ENCODE measurements at places on chromosomes 12 and 14.
A peak's percentile ranks its signal among the peaks of the same experiment; 100 is the strongest.

DNA sequence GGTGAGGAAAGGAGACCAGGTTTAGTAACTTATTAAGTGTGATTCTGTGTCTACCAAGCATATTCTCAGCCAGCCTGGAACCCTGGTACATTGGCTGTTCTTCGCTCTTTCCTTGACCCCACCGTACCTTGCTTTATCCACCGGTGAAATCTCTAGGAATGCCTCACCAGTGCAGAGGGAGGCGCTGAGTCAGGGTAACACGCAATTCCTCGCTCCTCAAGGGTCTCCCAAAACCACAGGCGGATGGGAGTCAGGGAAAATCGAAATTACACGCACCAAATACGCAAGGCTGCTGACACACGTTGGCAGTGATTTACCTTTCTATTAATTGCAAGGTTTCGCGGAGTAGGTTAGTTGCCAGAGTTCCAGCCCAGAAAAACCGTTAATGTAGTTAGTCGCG is 845 bp downstream of the L3HYPDH start:
- peak; percentile 8 for DNase-seq

DNA sequence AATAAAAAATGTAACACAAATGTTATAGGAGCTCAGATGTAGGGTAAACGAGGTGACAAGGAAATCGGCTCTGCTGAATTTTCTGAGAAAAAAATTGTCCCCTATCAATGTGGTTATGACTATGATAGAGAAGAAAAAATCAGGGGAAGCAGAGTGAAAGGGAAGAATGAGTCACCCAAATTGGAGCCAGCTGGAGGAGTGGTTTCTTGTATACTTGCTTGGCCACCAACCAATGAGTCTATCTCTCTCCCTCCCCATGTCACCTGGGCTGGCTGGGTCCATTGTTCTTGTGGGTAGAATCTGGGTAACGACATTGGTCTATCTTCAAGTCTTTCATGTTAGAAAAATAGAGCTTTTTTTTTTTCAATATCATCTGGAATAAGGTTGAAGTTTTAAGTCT is 196.6 kb upstream of the FLRT2 start:
- no peak for DNase-seq

DNA sequence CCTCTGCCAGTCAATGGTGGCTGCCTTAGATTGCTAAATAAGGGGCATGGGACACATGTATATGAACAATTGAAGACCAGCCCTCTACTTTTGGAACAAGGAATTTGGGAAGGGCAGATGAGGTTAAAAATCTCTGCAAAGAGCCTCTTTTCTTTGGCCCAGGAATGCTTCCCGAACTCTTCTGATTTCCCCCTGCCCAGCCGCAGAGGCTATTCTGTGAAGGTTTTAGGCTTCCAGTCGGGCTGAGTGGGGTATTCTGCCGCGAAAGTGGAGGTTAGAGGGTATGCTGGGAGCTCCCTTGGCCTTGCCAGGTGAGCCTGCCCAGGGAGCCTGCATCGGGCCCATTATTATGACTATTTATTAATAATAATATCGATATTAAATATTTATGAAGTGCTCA is 1.2 kb downstream of the POU6F1 start:
- DNase-seq, result no peak

- DNase-seq, result no peak
Observed at GRCh38 chr12:16228067-16228466, 49.4 kb downstream of the SLC15A5 start.

- DNase-seq, result no peak
Observed at GRCh38 chr12:124150168-124150567, 144.7 kb upstream of the RFLNA start.

DNA sequence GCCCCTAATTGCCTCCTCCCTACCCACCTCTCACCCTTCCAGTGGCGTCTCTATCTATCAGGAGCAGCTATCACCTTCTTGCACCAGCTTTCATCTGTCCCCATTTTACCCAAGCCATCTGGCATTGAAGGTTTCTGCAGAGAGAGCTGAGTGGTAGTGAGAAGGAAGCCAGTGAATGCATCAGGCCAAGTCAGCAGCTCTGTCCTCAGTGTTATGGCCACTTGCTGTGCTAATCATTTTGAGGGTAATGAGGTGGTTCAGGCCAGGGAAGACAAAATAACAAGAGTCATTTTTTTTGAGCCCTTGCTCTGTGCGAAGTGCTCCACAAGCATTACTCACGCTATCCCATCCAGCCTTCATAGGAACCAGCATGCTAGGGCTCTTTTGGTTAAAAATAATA is 164.7 kb downstream of the SUDS3 start:
- DNase-seq, result no peak

GRCh38 chr14:96091149-96091693 is 52.1 kb downstream of the C14orf132 start:
- DNase-seq, result no peak

GRCh38 chr12:29073631-29074239 is 75.3 kb upstream of the FAR2 start:
- peak; percentile 60 for DNase-seq

DNA sequence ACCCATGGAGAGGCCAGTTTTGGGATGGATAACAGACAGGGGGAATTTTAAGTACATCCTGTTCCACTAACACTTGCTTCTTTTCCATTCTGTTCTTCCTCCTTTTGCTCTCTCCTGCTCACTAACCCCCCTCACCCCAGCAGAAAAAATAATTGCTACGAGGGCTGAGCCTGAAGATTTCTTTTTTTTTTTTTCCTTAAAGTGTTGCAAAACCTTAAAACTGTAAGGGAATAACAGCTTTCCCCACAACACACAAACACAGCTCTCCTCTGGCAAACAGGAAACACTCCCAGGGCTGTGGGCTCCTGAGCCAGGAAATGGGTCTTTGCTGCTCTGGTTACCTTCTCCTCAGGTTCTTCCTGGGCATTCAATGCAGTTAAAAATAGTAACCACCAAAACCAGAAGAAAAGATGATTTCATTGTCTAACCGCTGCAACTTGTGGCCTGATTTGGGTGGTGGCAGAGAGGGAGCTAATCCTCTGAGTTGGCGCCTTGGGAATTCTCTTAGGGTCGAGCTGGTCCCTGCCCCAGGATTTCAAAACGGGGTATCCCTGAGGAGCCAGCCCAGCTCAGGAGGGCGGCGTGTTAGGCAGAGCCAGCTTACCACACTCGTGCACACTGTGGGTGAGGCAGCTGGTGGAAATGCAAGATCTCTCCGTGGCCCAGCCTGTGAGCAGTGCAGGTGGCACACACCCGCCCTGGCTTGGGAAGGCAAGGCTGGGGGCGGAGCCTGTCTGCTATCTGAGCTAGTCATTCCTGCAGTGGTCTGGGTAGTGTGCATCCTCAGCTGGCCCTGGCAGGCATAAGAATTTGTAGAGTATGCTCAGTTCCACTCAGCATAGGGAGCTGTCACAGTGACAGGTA is 17.1 kb upstream of the EMP1 start:
- DNase-seq, result peak; percentile 48

DNA sequence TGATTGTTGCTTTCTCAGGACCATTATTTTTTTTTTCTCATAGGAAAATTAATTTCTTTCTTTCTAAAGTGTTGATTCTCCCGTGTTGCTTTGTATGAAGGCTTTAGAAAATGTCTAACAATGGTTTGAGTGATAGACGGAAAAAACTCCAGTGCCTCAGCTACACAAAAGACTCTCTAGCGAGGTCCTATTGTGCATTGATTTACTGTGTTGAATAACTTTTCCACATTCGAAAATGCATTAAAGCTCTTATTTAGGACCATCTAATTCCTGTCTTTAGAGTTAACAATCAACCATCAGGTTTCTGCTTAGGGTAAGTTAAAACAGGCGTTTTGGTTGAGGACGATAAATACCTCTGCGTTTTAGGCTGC is 99.6 kb downstream of the PTPN11 start:
- DNase-seq, result no peak

All from suppressor macrophage (primary cell).